ENCODE measurements at places on chromosomes 4 and X.
A peak's percentile ranks its signal among the peaks of the same experiment; 100 is the strongest.

- no peak for DNase-seq
Observed at GRCh38 chr4:81152839-81153713, 61.9 kb downstream of the PRKG2 start.

GRCh38 chrX:136159611-136160025 lies 12.3 kb downstream of the FHL1 start:
- DNase-seq, result no peak

DNA sequence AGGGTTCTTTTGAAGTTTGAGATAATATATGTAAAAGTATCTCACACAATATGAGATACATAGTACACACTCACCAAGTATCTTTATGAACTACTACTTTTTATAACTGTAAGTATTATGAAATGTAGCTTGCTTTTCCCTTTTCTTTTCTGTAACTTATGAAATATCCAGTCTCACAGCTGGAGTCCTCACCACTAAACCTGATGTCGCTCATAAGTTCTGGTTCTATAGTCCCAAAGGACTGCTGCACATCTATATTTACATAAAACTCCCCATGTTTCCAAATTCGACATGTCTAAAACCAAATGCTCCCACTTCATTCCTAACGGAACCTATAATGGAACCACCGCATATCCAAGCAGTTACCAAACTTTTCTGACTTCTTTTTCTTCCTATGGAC lies 186.5 kb upstream of the SLC7A11 start:
- DNase-seq, result no peak

- DNase-seq, result no peak
Observed at GRCh38 chr4:145681518-145681917, 1.6 kb downstream of the C4orf51 start.

DNA sequence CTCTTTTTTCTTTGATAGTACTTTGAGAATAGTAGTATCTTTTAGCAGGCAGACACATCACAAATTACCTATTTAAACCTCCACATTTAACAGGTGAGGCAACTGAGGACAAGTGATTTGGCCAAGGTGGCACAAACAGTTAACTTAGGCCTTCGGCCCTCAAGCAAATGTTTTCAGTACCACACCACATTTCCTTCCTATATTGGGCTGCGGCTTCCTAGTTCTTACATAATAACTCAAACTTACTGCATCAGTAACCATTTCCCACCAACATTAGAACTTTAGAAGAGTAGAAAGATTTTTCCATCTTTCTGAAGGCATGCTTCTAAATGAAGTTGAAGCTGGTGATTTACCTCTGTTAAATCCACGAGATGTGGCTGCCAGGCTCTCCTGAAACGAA lies 63.2 kb upstream of the SLC4A4 start:
- DNase-seq, result no peak

DNA sequence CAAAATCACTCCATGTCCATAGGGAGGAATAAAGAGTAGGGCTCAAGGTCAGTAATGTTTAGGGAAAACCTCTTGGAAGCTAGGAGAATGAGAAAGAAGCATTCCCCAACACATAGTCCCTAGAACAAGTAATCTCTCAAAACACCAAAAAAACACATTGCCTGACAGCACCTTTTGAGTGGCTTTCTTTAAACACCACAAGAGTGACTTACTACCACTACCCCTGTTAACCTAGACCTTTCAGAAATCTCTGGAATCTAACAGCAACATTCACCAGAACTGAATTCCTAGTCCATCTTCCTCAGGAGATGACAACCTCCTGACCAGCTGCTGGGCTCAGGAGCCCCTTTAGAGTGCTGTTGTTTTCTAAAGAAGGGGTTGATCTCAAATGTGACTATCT lies 142.2 kb downstream of the SOWAHB start:
- DNase-seq, result no peak

DNA sequence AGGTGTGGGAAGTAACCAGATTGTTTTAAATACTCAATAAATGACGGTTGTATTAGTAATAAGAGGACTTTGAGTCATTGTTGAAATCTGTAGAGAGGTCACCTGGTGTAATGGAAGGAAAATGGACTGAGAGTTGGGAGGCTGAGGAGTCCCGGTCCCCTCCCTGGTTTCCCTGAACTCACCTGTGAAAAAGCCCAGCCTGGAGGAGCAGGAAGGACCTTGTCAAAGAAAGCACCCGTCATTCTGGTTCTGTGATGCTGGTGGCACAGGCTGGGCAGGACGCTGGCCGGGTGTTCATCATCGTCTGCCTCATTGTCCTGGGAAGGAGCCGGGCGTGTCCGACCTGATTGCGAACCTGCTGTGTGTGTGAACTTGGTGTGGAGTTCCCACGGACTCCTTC lies 70.8 kb downstream of the SORCS2 start:
- DNase-seq, result no peak

DNA sequence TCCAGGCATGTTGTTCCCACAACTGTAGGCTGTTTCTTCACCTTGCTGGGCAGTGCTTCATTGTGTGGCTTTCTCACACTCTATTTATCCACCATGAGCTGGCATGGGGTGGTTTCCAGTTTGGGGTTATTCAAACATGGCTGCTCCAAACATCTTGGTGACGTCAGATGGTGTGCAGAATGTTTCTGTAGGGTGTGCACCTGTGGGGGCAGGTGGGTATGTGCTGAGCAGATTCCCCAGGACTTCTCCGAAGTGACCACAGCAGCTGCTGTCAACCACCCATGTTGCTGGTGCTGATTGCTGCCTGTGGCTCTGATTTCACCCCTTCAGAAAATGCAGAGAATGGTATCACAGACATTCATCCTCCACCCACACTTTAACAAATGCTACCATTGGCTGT lies 5.0 kb upstream of the PSAPL1 start:
- no peak for DNase-seq

- no peak for DNase-seq
Observed at GRCh38 chr4:16075975-16076757, 7.7 kb downstream of the PROM1 start.

- no peak for DNase-seq
Observed at GRCh38 chr4:71583971-71584370, 199.9 kb downstream of the GC start.

DNA sequence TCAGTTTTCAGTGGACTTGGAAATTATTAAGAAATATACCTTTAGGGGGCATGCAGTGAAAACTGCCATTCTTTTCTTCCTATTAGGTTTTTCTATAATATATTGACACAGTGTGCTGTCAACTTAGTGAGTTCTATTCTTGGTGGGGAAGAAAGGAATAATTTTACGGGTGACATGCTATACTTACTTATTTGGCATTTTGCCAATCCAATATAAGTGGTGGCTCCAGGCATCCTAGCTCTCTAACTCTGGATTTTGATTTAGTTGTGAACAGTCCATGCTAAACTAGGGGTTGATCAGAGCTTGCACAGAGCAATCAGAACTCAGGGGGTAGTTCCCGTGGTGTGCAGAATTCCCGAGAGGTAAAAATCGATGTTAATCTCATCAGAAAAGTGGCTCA lies 277.7 kb upstream of the FTHL17 start:
- DNase-seq, result no peak

DNA sequence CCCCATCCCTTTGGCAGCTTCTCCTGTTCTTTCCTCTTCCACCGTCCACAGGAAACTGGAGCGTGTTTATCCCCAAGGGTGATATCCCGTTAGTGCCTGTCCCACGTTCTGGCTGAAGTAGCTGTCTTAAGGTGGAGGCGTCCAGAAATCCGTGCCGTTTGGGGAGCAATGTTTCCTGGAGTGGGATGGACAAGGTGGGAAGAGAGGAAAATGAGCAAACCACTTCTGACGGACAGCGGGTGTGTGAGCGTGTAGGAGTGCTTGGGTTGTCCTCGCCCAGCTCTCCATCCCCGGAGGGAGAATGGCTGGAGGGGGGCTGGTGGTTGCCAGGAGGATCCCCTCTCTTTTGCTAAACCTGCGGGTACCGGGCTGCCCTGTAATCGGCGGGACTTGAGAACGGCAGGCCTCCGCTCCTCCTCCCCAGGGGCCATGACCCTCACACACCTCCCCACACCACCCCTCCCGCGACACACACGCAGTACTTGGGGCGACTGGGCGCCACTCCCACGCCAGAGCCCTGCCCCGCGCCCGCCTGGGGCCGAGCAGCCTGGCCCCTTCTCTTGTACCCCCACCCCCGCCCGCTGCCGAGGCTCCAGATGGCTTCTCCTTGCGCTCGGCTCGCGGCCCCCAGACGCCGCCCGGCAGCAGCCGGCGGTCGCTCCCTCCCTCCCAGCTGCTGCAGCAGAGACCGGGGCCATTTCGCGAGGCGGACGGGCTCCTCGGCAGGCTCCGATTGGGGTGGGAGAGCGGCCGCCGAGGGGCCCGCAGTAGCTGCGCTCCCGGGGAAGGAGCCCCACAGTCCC lies 13.9 kb upstream of the PRDM8 start:
- DNase-seq, result no peak

GRCh38 chrX:132407691-132408090 lies 81.1 kb downstream of the MBNL3 start:
- DNase-seq, result no peak

- DNase-seq, result peak; percentile 51
Observed at GRCh38 chr4:155371432-155372043, 5.2 kb downstream of the MAP9 start.

- no peak for DNase-seq
Observed at GRCh38 chr4:23947826-23948225, 58.0 kb upstream of the PPARGC1A start.

GRCh38 chrX:1002611-1003010 lies 209.8 kb downstream of the CRLF2 start:
- no peak for DNase-seq

- DNase-seq, result no peak
Observed at GRCh38 chrX:22073928-22074327, 41.8 kb downstream of the PHEX start.

- DNase-seq, result no peak
Observed at GRCh38 chrX:33330798-33331197, 119.4 kb upstream of the DMD start.

GRCh38 chr4:153652051-153652784 lies 31.9 kb upstream of the TLR2 start:
- no peak for DNase-seq

DNA sequence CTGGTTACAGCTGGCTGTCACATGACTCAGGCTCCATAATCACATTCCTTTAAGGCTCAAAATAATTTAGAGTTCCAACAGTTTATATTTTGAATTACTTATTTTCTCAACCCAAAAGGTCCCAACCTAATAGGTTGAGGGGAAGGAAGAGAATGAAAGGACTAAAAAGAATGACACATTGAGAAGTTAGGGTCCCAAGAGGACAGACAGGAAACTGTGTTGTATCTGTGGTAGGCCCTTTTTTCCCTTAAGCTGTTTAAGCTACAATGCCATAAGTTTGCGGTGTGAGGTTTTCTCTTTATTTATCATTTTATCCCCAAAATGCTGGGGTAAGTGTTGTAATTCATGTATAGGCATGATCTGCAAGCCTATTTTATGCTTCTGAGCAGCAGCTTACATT lies 290.2 kb downstream of the ZNF674 start:
- no peak for DNase-seq

GRCh38 chr4:70533791-70534190 lies 15.4 kb downstream of the AMTN start:
- DNase-seq, result no peak

GRCh38 chrX:74521961-74522751 lies 92.3 kb downstream of the RLIM start:
- no peak for DNase-seq

- DNase-seq, result no peak
Observed at GRCh38 chrX:41490446-41490845, 43.3 kb downstream of the NYX start.

DNA sequence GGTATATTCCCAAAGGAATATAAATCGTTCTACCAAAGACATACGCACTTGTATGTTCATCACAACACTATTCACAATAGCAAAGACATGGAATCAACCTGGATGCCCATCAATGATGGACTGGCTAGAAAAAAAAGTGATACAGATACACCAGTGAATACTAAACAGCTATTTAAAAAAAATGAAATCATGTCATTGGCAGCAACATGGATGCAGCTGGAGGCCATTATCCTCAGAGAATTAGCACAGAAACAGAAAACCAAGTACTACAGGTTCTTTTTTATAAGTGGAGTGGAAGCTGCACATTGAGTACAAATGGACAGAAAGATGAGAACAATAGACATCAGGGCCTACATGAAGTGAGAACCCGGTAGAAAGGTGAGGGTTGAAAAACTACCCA lies 81.4 kb downstream of the ANTXR2 start:
- no peak for DNase-seq

- DNase-seq, result no peak
Observed at GRCh38 chrX:26414534-26414933, 198.6 kb downstream of the MAGEB5 start.
